ENCODE measurements at places on chromosomes 2 and 18.

GRCh38 chr2:108929807-108930425, 59.1 kb downstream of the EDAR start:
- DNase-seq = no peak

GRCh38 chr2:9336576-9337314, 86.6 kb downstream of the ITGB1BP1 start:
- no peak for DNase-seq

DNA sequence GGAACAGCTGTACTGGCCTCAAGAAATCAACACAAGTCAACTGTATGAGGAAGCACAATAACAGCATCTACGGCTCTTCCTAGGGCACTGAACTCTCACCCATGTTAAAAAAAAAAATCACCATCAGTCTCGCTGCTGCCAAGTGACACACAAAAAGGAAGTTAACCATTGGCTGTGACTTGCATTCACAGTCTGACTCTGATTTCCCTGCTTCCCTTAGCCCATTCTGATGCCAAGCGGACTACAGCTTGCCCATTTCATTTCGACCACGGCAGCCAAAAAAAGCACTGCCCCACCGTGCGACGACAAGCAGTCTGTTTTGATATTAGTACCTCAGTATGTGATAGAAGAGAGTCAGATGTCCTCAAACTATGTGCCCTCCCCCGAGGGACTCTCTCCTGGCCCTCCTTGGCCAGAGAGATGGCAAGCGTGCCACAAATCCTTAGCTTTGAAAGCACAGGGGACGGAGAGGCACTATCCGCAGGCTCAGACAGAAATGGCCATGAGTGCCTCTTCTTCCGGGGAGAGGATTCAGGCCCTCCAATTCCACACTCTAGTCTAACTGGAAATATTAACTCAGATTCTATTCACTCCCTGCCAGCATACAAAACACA, 250.0 kb downstream of the TCF4 start:
- no peak for DNase-seq

DNA sequence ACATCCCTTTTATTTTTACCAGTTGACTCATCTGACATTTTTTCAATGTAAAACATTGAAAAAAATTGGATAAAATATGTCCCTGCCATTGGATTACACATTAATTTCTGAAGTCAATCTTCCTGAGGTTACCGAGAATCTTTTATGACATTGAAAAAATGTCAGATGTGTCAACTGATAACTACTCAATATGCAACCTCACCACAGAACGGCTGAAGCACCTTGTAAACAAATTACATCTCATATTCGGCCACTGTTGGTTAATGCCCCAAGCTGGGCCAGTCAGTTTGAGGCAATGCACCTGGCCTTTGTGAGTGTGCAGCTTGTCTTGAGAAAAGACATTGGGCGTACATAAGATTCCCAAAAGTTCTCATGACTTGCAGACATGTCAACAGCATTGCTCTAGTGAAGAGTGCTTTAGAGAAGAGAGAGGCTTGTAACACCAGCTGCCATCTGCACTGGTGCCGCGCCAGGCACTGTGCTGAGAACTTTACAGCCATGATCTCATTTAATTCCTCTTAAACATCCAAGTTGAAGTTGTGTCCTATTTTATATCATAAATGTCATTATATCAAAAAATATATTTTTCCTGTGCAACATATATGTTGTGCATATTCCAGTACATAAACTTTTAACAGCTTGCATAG, 112.7 kb upstream of the SLC35G4 start:
- DNase-seq = no peak

DNA sequence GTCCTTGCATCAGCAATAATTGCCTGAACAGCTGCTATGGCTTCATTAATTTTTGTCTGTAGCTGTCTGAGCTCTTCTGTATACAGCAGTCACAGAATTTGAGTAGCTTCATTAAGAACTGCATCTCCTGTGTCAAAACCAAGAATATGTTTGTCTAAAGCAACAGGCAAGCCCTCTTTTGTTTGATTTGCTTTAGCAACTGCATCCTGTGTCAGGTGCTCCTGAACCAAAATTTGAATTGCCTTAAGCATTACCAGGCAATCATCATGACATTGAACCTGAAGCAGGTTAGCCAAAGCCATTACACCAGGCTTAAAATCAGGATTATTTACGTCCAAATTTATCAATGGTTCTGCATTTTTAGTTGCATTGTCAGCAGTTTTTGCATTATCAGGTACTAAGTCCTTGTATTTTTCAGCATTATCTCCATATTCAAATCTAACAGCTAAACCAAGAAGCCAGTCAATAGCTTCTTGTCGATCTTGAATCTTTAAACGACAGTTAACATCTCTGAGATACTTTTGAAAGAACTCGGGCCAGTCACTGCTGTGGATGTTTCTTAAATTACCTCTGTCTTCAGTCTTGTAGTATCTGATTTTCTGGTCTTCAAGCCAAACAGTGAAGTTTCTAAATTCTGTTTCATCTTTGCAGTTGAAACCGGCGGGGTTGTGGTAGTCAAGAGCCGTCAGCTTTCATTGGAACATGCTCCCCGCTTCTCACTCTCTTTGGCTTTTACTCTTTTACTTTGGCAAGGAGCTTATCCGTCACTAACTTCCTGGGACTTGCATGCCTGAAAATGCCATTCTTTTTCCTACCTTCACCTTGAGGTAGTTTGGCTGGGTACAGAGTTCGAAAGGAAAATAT, 42.2 kb downstream of the MERTK start:
- no peak for DNase-seq

DNA sequence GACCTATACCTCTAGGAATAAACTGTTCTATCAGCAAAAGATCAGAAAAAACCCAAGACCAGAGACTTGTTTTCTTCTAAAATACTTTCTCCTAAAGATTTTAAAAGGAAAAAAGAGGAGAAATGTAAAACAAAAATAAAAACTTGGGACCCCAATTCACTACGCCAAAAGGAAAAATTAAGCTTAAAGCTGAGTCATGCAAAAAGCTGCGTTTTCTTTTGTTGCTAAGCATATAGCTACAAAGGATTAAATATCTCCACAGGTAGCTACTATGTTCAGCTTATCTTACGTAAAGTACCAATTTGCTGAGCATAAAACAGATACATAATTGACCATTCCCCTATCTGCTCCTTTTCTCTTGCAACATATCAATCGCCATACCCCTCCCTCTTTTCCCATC, 950.0 kb upstream of the NXPH2 start:
- DNase-seq = no peak

GRCh38 chr18:63951302-63951705, 2.2 kb downstream of the HMSD start:
- DNase-seq = no peak

DNA sequence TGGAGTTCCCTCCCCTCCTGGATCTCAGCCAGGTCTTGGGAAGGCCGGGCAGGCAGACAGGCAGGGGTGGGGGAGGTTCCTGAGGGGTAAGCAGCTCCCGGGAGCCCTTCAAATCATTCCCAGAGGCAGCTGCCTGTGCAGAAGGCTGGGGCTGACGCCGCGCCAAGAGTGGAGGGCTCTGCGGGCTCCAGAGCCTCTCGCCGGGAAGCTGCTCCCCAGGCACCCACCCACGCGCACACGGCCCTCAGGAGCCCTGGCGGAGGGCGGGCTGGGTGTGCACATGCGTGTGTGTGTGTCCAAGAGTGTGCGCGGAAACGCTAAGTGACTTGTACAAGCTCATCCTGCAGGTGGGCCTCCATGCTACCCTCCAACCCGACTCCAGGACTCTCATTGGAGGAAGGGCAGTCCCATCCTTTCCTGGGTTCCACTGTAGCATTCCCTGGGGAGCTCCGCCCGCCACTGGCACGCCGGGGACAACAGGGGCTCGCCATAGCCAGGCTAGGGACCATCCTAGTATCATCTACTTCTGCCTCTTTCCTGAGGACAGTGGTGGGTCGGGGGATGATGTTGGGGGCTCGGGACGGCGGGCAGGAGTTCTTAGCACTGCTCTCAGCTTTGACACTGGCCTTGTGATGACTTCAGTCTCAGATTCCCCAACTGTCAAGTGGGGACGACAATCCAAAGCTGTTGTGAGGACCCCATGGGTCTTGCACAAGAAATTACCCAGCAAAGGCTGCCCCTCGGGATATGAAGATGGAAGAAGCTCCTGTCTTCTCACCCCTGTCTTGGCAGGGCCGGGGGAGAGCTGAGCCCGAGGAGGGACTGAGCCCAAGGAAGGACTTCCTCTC, 50.3 kb downstream of the INHBB start:
- DNase-seq = no peak

GRCh38 chr2:575030-575726, 102.0 kb downstream of the TMEM18 start:
- no peak for DNase-seq

- DNase-seq = no peak
These were observed 22.6 kb downstream of the MAIP1 start for GRCh38 chr2:199977984-199978415.

- DNase-seq = no peak
These were observed 61.9 kb downstream of the RAB10 start for GRCh38 chr2:26095758-26096157.

- DNase-seq = no peak
These were observed 258.4 kb upstream of the ZNF804A start for GRCh38 chr2:184339966-184340365.

GRCh38 chr2:160039166-160039903, 23.1 kb downstream of the PLA2R1 start:
- DNase-seq = no peak

DNA sequence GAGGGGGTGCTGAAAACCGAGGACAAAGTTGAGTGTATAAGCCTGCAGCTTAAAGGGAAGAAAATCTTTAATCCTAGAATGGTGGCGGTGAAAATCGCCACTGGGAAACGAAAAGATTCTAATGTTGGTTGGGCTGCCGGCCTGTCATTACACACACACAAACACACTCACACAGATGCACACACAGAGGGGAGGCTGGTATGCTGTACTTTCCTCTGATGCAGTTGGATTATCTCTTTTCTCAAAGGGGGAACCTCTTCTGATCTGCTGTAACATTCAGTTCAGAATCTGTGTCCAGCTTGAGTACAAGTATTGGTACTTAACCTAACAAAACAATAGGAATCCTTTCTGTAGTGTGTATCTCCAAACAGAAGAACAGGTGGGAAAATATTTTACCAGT, 39.0 kb downstream of the ANXA4 start:
- no peak for DNase-seq

DNA sequence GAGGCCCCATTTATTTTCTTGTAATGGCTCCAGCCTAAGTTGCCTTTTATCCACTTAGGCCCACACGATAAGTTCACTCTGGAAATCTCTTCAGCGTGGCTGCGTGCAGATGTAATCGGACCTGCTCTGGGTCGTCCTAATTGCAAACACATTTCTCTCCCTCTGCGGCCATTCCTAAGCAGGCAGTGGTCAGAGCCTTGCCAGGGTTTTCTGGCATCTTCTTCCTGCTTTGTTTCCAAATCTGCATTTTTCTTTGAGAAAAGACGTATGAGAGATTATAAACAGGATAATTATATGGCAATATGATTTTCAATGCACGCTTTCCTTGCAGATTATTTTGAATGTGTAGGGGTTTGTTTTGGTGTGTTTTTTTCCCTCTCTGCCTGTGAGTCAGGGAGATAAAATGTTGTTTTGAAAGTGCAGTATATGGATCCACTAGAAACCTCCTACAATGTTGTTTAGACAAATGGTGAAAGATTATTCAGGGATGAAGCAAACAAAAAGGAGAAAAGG, 239.4 kb upstream of the TANK start:
- no peak for DNase-seq

DNA sequence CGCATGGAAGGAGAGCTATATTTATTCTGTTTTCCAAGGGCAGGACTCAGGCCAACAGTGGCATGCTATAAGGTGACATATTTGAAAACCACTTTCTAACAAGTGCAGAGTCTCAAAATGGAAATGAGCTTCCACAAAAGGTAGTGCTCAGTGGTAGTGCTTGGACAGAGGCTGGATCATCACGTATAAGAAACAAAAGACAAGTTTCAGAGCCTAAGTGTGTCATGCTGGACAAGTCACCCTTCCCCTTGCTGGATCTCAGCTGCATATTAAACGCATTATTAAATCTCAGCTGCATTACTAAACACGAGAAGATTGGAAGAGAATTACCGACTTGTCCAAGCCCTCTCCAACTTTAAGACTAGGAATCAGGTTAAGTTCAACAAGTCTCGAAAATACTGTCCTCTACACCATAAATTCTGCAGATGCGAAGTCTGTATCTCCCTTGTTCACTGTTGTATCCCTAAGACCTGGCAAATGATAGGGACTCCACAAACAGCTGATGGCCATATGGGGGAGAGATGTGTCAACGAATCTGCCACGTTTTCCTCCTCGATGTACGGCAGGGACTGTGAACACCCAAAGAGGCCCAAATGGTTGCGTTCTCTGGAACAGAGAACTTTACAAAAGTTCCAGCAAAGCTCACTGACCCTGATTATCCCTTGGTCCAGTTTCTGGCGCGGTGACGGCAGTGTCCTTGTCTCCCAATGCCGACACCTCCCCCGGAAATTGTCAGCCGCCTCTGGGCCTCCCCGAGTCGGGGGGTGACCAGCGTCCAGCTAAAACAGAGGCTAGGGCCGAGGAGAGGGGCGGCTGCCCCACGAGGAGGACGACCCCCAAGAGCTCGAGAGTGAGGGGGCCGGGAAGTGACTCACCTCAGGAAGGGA, 611 bp downstream of the NOL10 start:
- DNase-seq = no peak

GRCh38 chr18:35220424-35220823, 20.4 kb upstream of the ZNF397 start:
- no peak for DNase-seq

DNA sequence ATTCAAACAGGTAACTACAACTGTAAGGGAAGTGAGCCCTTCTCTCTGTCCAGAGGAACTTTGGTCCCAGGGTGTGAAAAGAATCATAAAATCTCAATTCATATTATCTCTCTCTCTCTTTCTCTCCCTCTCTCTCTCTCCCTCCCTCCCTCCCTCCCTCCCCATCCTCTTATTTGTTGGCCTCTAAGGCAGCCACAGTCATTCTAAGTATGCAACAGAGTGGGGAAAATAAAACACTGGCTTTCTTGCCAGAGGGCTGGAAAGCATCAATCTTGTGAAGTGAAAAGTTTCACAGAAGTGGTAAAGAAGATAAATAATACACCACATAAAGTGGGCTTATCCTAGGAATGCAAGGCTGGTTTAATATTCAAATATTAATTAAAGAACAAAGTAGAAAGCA, 95.6 kb upstream of the KCNH7 start:
- no peak for DNase-seq

GRCh38 chr2:36553683-36554082, 44.3 kb downstream of the FEZ2 start:
- DNase-seq = no peak

GRCh38 chr2:203798296-203799087, 69.1 kb upstream of the CTLA4 start:
- DNase-seq = no peak

Measured in stimulated activated CD8-positive, alpha-beta memory T cell treated with anti-CD3 and anti-CD28 coated beads, Interleukin-4, amount 100 ng/mL, for 1 hour (primary cell).